Activated CD4-positive, CD25-positive, alpha-beta regulatory T cell treated with anti-CD3 and anti-CD28 coated beads, Interleukin-2, amount 50 U/mL, for 16 hours (primary cell): ENCODE measurements at places on chromosomes 4 and X.

DNA sequence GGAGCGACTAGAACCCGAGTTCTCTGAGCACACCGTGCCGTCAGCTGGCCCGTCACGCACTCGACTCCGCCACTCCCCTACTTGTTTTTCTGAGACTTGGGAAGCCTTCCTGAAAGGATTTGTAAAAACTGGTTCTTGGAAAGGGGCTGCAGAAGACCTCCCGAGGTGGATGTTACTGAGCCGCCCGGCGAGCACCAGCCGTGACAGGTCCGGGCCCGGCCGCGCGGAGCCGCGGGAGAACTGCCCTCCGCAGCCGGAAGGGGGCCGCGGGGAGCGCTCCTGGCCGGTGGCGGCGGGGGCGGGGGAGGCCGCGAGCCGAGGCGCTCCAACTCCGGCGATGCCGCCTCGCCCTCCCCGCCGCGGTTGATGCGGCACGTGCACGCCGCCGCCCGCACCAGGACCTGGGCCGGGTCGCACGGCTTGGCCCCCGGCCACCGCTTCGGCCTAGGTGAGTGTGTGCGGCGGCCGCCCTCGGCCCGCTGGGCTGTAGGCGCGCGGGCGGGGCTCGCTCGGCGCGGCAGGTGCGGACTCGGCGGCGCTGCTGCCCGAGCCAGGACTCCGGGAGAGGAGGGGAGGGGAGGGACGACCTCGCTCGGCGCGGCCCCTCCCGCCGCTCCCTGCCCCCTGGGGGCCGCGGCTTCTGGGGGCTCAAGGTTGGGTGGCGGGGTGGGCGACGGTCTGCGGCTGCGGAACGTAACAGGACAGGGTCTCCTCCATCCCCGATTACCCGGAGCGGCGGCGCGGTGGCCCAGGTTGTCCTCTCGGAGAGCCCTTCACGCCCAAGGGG, 1.7 kb downstream of the SPRY1 start:
- DNase-seq, result no peak

GRCh38 chr4:163556177-163556576, 61.7 kb downstream of the TMA16 start:
- DNase-seq, result no peak

DNA sequence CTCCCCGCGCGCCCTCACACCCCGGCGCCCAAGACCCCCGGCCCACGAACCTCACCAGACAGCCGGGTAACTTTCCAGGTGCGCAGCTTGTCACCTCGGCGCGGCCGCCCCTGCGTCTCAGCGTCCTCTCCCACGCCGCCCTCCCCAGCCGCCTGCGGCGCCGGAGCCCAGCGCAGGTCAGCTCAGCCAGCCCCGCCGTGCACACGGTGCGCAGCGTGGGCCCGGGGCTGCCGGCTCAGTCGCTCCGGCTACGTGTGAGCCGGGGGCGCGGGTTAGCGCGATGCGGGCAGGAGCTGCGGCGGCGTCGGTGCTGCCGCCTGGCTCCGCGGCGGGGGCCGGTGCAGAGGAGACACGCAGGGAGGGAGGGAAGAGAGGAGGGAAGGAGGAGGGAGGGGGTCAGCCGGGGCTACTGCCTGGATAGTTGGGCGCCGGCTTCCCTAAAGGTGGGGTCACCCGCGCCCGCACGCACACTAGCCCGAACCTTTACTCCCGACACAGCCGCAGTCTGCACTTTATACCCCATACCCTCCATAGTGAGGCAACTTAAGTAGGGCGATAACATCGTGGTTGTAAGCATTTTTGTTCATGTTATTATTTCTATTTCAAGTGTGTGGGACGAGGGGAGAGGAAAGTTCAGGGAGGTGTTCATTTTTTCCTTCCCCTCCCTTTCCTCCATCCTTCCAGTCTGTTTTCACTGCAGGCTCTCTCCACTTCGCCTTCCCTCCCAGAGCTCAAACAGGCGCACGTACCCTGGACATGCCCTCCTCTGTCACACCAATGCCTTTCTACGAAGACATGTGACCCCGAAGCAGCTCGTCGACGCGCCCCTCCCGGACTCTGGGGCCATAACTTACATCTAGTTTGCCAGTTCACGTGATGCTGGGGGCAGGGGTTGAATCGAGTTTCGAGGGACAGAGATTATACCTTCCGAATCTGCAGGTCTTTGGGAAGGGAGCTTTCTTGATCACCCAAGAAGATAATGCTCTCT, at the start of gene PRKG2:
TSS of gene PRKG2 (minus strand) at position 342 of the 988 bp plus-strand sequence. CDS start 10,175 bp downstream, outside the sequence.
- no peak for DNase-seq

DNA sequence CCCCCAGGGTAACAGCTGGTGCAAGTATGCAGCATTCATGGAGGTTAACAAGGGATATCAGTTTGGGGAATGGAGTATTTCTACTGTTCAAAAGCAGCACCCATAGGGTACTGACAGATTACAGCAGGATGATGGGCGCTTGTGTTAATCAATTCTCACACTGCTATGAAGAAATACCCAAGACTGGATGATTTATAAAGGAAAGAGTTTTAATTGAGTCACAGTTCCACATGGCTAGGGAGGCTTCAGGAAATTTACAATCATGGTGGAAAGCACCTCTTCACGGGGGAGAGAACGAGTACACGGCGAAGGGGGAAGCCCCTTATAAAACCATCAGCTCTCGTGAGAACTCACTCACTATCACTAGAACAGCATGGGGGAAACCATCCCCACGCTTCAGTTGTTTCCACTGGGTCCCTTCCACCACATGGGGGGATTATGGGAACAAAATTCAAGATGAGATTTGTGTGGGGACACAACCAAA, 64.1 kb downstream of the TNIP2 start:
- DNase-seq, result no peak

GRCh38 chr4:81516241-81516640, 44.5 kb upstream of the RASGEF1B start:
- no peak for DNase-seq

GRCh38 chr4:70895811-70896491, 6.2 kb upstream of the MOB1B start:
- DNase-seq, result no peak

DNA sequence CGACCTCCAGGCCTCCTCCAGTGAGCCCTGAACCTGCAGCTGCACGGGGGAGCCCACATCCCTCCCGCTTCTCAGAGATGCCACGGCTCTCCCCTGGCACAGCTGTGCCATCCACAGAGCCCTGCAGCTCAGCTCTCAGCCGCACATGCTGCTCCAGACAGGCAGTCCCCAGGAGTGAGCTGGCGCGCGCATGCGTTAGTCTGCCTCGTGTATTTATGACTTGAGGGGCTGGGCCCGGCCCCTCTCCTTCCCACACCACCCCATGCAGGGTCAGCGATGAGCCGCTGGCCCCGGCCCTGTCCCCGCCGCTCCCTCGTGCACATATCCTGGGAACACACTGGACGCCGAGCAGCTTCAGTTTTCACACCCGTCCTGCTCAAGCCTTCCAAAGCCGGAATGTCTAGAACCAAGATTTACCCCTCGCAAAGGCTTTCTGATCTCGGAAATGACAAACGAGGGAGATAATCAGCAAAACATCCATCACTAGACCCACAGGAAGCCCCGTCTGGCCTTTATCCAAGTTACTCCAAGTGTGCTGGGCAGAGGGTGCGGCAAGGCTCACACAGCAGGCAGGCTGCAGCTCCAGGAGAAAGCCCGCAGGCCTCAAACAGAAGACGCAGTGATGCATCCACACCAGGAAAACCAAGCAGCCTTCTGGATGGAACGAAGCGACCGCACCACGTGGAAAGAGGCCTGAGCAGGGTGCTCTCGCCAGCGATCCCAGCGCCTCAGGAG, 24.3 kb downstream of the GAK start:
- DNase-seq, result no peak
